ENCODE measurements at places on chromosomes 1 and 21.
A peak's percentile ranks its signal among the peaks of the same experiment; 100 is the strongest.

GRCh38 chr1:192587386-192588266 lies 12.1 kb downstream of the RGS1 start:
- no peak for DNase-seq

GRCh38 chr1:73659136-73659535 lies 538.8 kb downstream of the LRRIQ3 start:
- DNase-seq, result no peak

DNA sequence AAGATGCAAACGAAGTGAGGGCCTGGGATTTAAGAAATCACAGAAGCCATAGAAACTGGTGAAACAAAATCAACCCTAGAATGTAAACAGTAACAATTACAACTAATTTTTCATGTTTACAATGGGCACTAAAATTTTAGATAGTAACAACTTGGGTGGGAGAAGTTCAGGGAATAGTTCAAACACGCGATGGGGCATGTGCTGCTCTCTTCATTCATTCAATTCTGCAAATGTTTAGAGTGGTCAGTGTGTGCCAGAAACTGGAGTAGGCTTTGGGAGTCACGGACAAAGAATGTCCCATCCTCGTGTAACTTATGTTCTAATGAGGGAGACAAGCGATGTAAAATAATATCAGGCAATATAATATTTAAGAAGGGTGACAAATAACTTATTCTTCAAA lies 133.4 kb downstream of the GREM2 start:
- no peak for DNase-seq

- no peak for DNase-seq
Observed at GRCh38 chr1:169044971-169045370, 61.5 kb upstream of the ATP1B1 start.

- no peak for DNase-seq
Observed at GRCh38 chr1:185039726-185040407, 5.5 kb upstream of the RNF2 start.

DNA sequence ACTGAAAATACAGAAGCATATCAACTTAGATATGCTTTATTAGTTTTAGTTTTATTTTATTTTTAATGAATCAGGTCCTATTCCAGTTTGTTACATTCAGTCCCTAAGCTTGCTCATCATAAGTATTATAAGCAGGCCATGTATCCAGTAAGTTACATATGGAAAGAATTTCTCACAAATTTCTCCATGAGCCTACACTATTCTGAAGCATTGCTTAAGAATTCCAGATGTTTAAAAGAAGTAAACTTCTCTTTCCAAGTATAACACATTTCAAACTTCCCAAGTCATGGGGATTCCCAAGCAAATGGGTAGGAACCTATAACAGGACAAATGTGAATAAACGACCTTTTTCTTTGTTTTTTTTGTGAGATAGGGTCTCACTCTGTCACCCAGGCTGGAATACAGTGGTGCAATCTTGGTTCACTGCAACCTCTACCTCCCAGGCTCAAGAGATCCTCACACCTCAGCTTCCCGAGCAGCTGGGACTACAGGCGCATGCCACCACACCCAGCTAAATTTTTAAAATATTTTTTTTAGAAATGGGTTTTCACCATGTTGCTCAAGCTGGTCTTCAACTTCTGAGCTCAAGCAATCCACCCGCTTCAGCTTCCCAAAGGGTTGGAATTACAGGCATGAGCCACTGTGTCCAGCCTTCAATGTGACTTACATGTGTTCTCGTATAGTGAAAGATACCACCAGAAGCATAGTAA lies 39.0 kb downstream of the ST7L start:
- DNase-seq, result no peak

DNA sequence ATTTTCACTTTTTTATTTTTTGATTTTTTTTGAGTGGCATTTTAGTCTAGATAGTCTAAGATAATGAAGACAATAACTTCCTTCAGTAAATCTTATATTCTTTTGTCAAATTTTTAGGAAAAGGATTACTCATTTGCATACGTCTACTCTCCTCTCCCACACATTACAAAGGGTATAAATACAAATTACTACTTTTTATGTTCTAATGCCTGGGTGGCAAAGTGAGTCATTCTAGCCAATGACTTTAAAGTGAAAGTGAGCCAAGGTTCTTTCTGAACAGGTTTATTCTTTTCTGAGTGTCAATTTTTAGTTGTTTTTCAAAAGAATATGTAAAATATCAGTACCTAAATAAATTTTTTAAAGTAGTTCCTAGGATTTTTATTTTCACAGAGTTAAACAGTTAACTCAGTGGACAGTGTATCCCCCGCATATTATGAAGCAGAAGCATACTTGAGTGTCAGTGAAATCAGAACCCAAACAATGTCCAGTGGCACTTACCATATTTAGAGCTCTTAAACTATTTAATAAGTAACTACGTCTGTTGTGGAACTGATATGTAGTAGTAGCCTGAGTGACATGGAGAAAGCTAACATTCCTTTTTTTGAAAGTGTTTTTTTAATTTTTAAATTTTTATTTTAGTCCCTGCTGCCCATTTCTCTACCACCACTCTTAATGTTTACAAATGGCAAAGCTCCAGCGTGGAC lies 141.7 kb downstream of the PHTF1 start:
- no peak for DNase-seq

DNA sequence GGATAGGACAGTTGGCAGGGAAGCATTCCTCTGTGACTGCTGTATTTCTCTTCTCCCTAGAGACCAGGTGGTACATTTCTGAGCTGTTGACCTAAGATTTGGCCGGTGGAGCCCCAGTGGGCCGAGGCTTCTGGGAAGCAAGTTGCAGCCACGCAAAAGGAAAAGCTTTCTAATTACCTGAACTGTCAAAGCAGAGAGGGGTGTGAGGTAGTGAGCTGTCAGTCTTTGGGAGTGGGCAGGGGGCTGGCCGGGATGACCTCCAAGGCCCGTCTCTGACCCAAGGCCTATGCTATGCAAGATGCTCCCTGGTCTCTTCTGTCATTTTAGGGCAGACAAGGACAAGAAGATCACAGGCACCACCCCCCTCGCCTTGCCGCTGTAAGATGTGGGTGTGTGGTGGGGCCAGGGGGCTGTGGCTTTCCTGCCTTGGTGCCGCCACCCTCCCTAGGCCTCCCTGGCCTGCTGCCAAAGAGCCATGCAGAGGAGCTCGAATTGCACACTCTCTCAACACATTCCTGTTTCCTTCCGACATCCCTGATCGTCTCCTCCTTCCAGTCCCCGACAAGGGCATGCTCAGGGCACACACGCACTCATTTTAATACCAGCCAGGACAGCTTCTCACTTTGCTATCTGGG lies 7.7 kb downstream of the PADI1 start:
- peak; percentile 84 for DNase-seq

GRCh38 chr1:42158189-42158588 lies 5.0 kb downstream of the GUCA2B start:
- no peak for DNase-seq
